ENCODE measurements at places on chromosomes 6 and 20.

- DNase-seq, result peak; percentile 53
These were observed 2.6 kb upstream of the GPSM3 start for GRCh38 chr6:32194825-32195651.

DNA sequence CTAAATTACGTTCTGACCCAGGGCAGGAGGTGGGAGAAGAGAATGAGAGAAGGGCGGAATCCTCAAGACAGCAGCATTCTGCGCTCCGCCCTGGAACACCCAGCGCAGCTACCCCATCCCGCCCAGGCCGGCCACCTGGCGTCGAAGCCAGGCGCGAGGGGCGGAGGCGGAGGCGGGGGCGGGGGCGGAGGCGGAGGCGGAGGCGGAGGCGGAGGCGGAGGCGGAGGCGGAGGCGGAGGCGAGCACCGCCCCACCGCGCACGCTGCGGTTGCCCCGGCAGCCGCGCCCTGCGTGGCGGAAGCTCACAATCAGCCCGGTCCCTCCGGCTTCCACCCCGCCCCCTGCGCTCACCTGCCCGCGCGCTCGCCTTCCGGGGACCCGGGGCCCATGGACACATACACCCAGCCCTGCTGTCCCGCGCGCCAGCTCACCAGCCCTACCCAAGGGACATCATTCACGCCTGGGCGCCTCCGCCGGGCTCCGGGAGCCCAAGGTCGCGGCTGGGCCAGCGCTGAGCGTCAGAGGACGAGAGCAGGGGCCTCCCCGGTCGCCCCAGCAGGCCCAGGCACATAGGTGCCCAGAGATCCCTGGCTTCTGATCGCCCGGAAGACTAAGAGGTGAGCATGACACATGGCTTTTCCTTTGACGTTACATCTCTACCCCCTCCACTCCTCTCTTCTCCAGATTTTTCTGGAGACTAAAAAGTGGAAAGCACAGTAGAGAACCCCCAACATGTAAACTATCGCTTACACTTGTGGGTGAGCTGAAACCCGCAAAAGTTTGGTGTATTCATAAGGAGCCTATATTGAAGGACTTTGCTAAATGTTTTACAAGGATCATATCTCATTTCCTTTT lies at the start of gene ANKEF1:
Gene ANKEF1, plus strand, starts transcription at position 271 of the 855 bp plus-strand sequence. CDS start 3,315 bp downstream, outside the sequence.
- DNase-seq, result peak; percentile 85

DNA sequence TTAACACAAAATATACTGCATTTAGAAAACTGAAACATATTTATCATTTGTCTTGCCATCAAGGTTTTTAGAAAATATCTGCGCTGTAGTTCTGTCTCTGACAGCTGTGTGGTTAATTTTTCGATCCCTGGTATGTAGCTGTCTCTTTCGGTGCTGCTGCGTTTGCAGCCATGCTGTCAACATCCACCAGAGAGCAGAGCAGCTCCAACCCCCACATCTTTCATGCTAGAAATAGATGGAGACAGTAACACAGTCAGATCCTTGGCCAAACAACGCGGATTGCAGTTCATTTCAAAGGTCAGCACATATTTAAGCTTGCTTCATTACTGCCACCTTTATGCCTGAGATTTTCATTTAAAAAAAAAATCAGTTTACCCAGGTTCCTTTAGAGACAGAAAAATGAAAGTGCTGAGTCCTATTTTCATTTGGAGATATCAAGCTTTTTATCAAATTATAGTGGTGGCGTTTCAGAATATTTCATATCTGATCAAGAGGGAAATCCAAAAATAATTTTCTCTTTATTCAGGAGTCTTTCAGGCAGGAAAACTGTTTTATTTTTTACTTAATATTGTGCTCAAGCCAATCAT lies 157.7 kb upstream of the MMS22L start:
- no peak for DNase-seq

GRCh38 chr6:30055513-30055912 lies 5.6 kb upstream of the POLR1H start:
- DNase-seq, result no peak

DNA sequence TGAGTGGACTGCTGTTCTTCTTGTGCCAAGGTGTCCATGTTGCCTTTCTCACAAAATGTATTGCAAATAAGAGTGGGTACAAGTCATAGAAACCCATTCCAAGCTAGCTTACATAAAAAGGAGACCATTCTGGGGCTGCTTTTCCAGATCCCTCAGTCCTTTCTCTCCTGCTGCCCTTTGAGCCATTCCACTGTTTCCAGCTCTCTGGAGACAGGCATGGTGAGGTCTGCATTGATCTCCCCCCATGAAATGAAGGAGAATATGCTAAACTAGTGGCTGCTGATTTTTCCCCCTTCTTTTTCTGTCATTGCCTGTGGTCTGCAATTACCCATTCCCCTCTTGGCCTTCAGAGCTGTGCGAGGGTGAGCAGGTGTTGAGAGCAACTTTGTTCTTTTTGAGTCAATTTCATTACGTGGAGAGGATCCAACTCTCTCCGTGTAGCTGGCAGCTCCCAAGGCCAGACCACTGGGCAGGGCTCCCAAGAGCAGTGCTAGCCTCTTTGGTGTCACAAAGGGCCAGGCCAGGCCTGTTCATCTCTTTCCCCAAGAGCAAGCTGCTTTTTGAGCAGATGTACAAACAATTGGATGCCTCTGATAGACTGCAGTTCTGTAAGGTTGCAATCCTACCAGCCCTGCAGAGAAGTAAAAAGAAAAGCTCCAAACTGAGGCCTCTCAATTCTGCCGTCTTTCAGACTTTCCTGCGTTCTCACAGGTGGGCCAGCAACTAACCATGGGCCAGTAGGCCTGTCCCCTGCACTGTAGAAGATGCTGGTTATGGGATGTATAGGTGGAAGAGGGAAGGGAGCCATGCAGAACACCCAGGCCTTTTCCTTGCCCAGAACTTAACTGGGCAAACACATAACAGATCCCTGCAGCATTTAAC lies 96.1 kb upstream of the ARMC2 start:
- no peak for DNase-seq

GRCh38 chr6:80144753-80145315 lies 38.4 kb downstream of the BCKDHB start:
- DNase-seq, result no peak
